GM20000 (cell line): ENCODE measurements at places on chromosomes 11 and 22.

- DNase-seq: no peak
Measured at GRCh38 chr22:36760786-36761185, 15.1 kb downstream of the IFT27 start.

- DNase-seq: no peak
Measured at GRCh38 chr11:92846491-92847125, 122.8 kb upstream of the MTNR1B start.

GRCh38 chr11:15289723-15290122, 175.0 kb downstream of the INSC start:
- no peak for DNase-seq

GRCh38 chr22:28604966-28605761, 74.5 kb downstream of the TTC28 start:
- no peak for DNase-seq

- DNase-seq: no peak
Measured at GRCh38 chr22:44919691-44920090, 90.1 kb downstream of the PHF21B start.

DNA sequence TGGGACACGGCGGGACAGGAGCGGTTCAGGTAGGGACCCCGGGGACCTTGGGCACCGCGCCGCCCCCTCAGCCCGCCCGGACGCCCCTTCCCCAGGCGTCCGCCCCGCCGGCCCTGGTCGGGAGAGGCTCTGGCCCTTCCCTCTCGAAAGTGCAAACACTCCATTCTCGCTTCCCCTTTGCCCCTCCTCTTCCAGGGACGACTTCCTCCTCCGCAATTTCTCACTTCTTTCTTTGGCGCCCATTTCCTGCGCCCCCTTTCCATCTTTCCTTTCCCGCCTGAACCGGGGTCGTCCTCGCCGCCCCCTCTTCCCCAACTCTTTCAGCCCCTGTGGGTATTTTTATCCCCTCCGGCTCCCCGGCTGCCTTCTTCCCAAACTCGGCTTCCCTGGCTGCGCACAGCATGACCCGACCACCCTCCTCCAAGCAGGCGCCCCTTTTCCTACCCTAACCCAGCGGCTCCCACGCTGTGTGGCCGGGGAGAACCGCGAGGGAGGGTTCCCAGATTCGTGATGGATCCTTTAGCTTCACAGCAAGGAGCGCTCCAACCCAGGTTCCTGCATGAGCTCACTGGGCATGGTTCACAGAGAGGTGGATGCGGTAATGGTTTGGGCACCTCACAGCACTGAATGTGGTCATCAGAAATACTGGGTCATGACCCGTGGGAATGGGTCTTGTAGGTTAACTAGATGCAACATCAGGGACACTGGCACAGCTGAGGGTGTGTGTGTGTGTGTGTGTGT, 689 bp downstream of the RAB39A start:
- no peak for DNase-seq

DNA sequence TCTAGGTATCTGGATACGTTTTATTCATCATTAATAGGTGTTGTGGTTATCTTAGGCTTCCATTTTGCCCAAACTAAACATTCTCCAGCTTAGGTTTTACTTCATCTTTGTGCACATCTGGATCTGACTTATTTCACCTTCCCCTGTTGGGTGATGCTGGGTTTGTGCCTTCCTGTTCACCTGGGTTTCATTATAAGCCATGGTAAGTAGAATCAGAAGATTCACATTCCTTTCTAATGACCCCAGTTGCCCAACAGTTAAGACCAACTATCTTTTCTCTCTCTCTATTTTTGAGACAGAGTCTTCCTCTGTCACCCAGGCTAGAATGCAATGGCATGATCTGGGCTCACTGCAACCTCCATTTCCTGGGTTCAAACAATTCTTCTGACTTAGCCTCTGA, 44.6 kb downstream of the LMO2 start:
- no peak for DNase-seq
